ENCODE measurements at places on chromosomes 11 and 22.

GRCh38 chr11:86761978-86762377 is 38.4 kb upstream of the PRSS23 start:
- DNase-seq = no peak

GRCh38 chr11:88810420-88811097 is 255.2 kb downstream of the GRM5 start:
- DNase-seq = no peak

GRCh38 chr11:351411-351810 is 17.9 kb upstream of the B4GALNT4 start:
- no peak for DNase-seq

GRCh38 chr11:111976119-111976766 is 39.1 kb downstream of the DIXDC1 start:
- no peak for DNase-seq

- no peak for DNase-seq
Observed at GRCh38 chr11:18696638-18697225, 1.8 kb upstream of the TMEM86A start.

DNA sequence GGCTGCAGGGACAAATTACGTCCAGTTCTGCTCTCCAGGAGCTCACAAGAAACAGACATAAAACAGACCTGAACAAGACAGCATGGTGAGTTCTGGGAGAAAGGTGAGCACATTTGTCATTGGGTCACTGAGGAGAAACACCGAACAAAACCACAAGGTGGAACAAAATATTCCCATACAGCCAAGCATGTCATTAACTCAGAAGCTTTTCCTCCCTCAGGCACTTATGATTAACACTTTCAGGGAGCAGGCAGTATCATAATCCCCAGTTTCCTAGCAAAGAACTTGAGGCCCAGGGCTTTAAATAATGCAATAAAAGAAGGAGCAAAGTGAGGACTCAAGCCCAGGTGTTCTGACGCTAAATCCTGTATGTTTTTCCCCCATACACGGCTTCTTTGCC is 43.0 kb downstream of the P4HA3 start:
- DNase-seq = no peak

DNA sequence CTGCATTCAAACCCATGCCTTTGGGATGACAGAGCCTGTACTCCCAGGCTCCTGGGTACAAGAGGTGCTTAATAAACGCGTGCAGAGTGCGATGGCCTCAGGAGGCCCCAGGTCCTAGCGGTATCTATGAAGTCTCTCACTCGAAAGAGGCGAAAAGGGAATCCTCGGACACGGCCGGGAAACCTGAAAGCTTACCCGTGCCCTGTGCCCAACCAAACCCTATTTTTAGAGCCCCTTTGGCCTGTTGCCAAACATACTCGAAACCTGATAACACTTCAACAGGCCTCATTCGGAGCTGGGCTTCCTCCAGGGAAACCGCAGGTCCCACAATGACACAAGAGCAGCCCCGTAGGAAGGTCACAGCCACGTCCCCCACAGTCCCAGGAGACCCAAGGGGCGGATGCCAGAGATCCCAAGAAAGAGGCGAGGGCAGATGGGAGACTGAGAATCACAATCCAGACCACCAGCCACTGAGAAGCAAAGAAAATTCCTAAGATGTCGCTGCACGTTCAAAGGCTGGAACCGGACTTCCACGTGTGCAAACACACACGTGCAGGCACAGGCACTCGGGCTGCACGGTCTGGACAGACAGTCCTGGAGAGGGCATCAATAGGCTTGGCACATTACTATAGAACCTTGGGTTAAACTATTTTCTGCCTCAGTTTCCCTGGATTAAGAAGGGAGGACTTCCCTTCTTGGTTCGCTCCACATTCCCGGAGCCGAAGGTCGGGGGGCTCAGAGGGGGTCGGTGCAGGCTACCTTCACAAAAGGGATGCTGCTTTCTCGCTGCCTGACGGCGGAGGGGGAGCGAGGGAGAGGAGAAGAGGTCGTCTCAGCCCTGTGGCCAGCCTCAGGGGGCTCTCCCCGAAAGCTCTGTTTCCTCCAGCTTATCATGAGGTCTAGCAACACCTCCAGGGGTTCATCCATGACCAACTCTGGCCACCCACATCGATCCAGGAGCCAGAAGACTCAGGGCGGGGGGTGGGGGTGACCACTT is 8.2 kb downstream of the PDGFB start:
- DNase-seq = peak; percentile 34

- DNase-seq = no peak
Observed at GRCh38 chr11:86069408-86070101, 671 bp upstream of the PICALM start.

DNA sequence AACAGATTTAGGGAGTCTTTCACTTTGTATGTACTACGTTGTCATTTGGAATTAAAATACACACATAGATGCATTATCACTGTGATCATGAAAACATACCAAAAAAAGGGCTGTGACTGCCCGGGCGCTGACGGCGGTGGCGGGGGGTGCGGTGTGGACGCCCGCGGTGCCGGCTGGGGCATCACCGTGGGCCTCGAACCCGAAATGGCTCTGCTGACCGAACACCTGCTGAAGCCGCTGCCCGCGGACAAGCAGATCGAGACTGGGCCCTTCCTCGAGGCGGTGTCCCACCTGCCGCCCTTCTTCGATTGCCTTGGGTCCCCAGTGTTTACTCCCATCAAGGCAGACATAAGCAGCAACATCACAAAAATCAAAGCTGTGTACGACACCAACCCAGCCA is 16.2 kb downstream of the MRGPRX4 start:
- DNase-seq = no peak

GRCh38 chr11:113059548-113059947 is 98.3 kb downstream of the NCAM1 start:
- DNase-seq = no peak

- no peak for DNase-seq
Observed at GRCh38 chr11:117259417-117259816, 26.9 kb downstream of the RNF214 start.

GRCh38 chr22:50085211-50085972 is at the start of gene MLC1:
MLC1 (minus strand) TSS chr22:50085426; CDS start chr22:50084902, 524 bp downstream.
- DNase-seq = peak; percentile 13

DNA sequence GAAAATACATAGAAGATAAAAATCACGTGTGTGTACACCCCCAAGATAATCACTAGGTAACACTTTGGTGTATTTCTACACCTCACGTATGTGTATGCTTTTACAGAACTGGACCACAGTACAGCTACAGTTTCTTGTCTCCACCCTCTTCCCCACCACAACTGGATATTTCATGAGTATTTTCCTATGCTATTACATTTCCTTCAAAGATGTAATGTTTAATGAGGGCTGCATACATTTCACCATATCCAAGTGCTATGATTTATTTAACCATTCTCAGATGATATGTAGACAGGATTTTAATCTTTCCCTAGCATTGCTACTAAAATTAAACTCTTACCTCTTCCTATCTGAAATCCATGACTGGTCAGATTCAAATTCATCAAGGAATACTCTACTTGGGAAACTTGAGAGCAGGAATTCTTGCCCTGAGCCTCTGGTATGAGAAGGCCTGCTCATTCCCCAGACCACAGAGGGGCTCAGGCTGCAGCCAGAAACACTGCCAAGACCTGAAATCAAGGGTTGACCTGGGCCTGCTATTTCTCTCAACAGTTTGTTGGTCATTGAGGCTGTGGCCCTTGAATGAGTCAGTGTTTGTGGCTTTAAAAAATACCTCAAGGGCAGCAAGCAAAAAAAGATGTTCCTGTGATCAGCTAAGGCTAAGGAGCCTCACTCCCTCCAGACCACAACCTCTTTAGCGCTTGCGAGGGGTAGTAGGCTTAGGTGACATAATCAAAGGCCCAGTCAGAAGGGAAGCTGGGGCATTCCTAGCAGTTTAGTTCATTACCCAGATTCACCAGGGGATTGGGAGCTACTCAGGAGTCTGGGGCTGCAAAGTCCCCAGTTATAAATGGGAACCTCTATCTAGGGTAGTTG is 55.5 kb downstream of the ABTB2 start:
- DNase-seq = no peak

DNA sequence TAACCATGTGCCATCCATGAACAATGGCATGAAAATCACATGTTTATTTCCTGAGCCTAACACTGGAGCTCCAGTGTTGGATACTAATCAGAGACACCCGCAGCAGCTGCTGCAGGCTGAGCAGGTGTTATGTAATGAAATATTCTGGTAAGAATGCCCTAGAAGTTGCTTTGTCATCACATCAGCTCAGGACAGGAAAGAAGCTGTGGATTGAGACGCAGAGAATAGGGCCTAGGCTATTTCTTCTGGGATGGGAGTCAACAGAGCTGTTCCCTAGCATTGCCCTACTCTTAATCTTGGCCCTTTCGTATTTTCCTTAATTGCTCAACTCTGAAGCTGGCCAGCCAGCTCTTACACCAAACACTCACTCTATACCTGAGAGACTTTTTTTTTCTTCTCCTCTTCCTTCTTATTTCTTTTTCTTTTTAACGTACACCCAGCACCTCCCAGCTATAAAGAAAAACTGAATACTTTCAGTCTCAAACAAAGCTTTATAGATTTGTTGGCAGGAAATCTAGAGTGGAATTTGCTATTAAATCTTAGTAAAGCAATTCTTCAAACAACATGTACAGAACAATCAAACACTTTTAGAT is 31.9 kb downstream of the RASSF10 start:
- DNase-seq = no peak

- no peak for DNase-seq
Observed at GRCh38 chr11:114181195-114181594, 115.0 kb upstream of the NNMT start.

- DNase-seq = no peak
Observed at GRCh38 chr11:130762638-130763037, 153.6 kb downstream of the SNX19 start.

DNA sequence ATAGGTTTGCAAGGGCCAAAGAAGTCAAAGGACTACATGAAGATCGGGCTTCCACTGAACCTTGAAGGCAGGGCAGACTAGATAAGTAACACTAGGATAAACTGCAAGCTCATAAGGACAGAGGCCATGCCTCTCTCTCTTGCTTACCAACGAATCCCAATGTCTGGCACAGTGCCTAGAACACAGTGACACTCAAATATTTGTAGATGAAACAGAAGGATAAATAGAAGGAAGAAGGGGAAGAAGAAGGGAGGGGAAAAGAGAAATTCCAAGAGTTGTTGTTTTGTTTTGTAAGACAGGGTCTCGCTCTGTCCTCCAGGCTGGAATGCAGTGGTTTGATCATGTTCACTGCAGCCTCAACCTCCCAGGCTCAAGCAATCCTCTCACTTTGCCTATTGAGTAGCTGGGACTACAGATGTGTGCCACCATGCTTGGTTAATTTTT is 26.9 kb downstream of the SIK3 start:
- DNase-seq = no peak

GRCh38 chr22:47192651-47193437 is 430.4 kb downstream of the TBC1D22A start:
- DNase-seq = no peak

DNA sequence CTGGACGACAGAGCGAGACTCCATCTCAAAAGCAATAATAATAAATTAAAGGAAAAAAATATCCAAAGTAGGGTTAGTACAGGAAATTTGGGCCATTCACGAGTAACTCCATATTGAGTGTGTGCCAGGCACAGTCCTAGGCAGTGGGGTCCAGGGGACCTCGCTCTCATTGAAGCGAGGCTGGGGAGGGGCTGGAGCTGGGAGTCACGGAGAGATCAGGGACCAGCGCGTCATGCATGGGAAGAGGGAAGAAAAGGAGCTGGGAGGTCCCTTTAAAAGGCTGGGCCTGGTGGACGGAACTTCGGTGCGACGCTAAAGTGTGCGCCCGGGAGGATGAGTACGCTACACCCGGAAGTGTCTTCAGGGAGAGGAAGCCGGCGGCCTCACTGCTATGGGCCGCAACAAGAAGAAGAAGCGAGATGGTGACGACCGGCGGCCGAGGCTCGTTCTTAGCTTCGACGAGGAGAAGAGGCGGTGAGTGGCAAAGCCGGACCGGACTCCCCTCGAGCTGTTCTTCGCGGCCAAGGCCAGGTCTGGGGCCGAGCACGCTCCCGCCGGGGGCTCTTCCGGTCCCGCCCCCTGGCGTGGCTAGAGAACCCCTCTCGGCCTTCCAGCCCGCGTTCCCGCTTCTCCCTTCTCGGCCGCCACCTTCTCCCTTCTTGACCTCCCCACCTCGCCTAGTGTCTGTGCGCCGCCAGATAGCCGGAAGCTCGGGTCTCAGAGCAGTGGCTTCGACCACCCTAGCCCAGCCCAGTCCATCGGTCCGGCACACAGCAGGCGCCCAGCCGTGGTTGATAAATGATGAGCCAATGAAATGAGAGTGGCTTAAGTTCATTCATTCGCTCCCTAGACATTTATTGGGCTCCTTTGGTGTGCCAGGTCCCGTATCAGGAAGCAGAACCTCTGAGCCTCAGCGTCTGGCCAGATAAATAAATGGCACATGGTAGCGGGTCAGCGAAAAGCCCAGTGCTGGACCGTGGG is at the start of gene NOL12:
TSS of gene NOL12 (plus strand) at position 342 of the 981 bp plus-strand sequence. CDS start at position 392, 50 bp downstream.
- peak; percentile 52 for DNase-seq

GRCh38 chr22:43689356-43689755 is 122.7 kb downstream of the EFCAB6 start:
- no peak for DNase-seq

GRCh38 chr11:71301046-71301857 is 48.9 kb upstream of the SHANK2 start:
- no peak for DNase-seq

- no peak for DNase-seq
Observed at GRCh38 chr11:132332521-132332920, 962.1 kb downstream of the NTM start.

- DNase-seq = no peak
Observed at GRCh38 chr11:66557733-66558326, 10.6 kb downstream of the CTSF start.

GRCh38 chr11:120482149-120482548 is 29.4 kb upstream of the GRIK4 start:
- DNase-seq = no peak

DNA sequence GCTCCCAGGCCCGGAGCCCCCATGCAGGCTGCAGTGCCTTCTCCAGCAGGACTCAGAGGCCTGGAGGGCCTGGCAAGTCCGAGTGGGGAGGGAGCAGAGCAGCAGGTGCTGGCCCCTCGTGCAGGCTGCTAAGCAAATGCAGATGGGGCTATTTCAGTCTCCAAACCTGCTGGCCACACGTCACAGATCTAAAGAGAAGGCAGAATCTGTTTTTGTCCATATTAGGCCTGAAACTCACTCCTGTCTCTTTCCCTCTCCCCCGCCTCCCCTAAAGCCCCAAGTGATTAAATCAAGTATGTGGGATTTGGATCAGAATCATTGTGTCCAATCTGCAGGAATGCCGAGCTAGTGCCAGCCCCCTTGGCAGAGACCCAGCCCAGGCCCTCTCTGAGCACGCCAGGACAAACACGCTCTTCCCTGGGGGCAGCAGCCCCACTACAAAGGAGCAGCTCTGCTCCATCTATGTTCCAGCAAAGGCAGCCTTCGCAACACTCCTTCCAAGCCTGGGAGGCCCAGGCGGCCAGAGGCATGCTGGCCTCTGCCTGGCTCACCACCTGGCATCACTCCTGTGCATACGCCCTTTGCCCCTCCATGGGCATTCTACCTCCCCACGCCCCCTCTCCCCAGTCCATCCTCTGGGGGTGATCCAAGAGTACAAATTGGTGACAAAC is 26.5 kb downstream of the RPL27A start:
- DNase-seq = no peak

GRCh38 chr11:69011624-69012091 is 1.4 kb downstream of the MRGPRF start:
- no peak for DNase-seq

GRCh38 chr22:50606165-50606945 is 5.8 kb downstream of the MAPK8IP2 start:
- no peak for DNase-seq

GRCh38 chr11:130868086-130868710 is 48.1 kb downstream of the SNX19 start:
- no peak for DNase-seq
